ENCODE measurements at places on chromosomes 7 and 10.

GRCh38 chr7:38178695-38179344 lies 775 bp downstream of the STARD3NL start:
- no peak for DNase-seq

GRCh38 chr10:112394475-112394875 lies 20.6 kb downstream of the ACSL5 start:
- DNase-seq = no peak

GRCh38 chr7:84629640-84630318 lies 435.2 kb upstream of the SEMA3A start:
- DNase-seq = no peak

GRCh38 chr10:513393-513792 lies 176.1 kb downstream of the DIP2C start:
- no peak for DNase-seq

- DNase-seq = no peak
Observed at GRCh38 chr10:79180414-79181221, 111.9 kb downstream of the ZMIZ1 start.

GRCh38 chr7:80642871-80643270 lies 4.4 kb downstream of the CD36 start:
- DNase-seq = no peak

DNA sequence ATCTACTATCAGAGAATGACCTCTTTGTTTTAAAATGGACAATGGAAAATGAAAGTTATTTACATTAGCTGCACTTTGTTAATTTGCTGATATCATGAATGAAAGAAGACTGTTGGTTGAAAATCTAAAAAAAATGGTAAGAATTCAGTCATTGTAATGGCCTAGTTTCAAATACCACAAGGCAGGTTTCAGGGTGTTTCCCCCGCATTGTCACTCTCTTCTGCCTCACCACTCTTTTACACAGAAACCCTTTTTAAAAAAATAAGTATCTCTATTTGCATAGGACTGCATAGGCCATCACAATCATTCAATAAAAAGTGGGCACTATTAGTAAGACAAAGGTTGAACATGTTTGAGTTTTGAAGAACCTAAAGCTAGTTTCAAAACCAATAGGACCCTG lies 737.1 kb downstream of the INHBA start:
- DNase-seq = no peak

- no peak for DNase-seq
Observed at GRCh38 chr10:131871673-131872005, 29.2 kb upstream of the PPP2R2D start.

- DNase-seq = no peak
Observed at GRCh38 chr7:25007668-25008067, 27.7 kb upstream of the OSBPL3 start.

DNA sequence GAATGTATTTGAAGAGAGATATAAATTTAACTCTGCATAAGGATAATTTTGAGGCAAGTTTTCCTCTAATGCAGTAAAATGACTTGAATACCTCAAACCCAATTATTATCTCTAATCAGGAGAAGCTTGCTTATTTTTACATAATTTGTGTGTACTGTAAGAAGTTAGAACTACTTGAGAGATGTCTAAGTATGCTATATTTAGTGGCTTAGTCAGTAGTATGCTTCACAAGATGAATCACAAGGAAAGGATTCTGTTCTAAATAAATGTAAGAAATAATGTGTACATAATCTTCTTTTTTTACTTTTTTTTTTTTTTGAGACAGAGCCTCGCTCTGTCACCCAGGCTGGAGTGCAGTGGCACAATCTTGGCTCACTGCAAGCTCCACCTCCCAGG lies 13.7 kb downstream of the PHTF2 start:
- DNase-seq = no peak

GRCh38 chr7:73941836-73942551 lies 81.0 kb downstream of the TMEM270 start:
- DNase-seq = no peak

- DNase-seq = peak; percentile 14
Observed at GRCh38 chr7:20785157-20786048, 1.3 kb downstream of the SP8 start.

- DNase-seq = no peak
Observed at GRCh38 chr10:131116216-131116990, 195.1 kb downstream of the TCERG1L start.

- no peak for DNase-seq
Observed at GRCh38 chr7:124101173-124101768, 68.4 kb upstream of the TMEM229A start.

DNA sequence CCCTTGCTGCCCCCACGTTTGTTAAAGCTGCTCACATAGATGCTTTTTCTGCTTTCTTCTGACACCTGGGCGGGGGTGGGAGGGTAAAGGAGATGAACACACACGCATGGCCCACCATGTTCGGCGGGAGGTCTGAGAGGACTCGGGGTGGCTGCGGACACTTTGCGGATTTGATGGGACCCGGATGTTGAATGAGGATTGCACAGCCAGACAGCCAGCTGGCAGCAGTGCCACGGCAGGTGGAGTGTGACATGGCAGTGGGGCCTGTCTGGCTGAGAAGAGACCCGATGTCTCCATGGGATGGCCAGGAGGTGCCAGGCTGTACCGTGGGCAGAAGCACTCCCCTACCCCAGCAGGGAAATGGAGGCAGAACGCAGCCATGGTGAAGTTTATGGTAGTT lies 31.2 kb downstream of the PPP2R2D start:
- no peak for DNase-seq

GRCh38 chr7:41972270-41972669 lies 264.7 kb downstream of the GLI3 start:
- no peak for DNase-seq

GRCh38 chr7:47827351-47827756 lies 120.9 kb downstream of the PKD1L1 start:
- no peak for DNase-seq

DNA sequence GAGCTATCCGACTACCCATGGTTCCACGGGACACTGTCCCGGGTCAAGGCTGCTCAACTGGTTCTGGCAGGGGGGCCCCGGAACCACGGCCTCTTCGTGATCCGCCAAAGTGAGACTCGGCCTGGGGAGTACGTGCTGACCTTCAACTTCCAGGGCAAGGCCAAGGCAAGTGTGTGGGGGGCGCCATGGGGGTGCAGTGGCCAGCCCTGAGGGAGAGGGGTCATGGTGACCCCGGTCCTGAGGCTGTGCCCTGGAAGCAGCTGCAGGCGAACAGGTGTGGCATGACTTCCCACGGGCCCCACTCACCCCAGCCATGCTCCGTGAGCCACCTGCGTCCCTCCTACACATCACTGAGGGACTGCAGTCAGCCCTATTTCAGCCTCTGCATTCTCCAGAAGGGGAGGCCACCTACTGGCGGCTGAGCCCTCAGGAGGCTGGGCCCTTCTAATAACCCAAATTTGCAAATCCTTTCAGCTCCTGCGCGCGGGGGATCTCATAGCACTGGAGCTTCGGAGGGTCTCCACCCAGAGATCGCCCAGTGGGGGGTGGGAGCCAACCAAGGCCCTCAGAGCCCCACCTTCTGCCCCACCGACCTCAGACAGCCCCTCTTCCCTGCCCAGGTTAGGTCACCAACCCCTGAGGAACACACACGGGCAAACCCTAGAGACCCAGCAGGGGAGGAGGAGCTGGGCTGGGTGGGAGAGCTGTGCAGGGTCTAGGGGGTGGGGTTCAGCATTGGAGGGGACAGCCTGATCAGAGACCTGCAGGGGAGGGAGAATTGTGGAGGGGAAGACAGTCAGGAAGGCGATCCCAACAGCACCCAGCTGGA lies 30.8 kb downstream of the SH2B2 start:
- DNase-seq = no peak

DNA sequence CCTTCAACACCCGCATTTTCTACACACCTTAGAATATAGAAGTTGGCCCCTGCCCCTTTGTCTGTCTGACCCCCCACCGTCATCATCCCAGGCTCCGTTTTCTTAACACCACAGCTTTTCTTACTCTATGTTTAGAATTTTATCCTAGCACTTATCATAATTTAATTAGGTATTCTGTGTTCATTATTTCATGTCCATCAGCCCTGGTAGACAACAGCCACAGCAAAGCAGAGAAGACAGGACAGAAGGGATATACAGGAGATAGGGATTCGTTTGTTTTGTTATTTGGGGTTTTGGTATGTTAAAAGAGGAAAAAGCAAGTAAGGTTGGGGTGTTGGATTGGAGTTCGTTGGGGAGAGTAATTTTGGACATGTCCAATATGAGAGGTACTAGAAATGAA lies 48.8 kb downstream of the ITGA8 start:
- DNase-seq = no peak

GRCh38 chr10:59557052-59557451 lies 152.6 kb downstream of the SLC16A9 start:
- DNase-seq = no peak

DNA sequence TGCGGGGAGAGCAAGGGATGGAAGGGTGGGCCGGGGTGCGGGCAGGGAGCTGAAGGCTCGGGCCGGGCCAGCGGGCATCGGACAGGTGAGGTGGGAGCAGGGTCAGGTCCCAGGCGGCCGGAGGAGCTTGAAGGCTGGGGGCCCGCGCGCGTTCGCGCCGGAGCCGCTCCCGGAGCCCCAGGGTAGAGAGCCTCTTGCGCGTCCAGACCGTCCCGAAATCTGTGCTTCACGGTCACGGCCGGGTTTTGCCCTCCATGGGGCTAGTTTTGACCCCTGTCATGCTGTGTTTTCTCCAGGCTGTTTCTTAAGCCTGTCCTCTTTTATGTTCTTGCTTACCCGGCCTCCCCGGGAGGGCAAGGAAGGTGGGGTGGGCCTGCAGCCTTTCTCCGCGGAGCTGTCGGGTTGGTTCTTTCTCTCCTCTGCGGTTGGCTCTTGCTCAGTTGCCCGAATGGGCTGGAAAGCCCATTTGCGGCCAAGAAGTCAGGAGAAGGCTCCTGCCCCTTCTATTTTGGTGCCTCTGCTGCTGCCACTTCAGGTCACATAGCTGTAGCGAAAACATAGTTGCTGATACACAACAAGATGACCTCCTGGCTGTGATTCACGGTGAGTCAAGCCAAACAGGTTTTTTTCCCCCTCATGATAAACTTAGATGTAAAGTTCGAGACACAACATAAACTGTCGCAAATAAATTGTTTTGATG lies 650 bp downstream of the UBE2D1 start:
- no peak for DNase-seq

- no peak for DNase-seq
Observed at GRCh38 chr7:129830949-129831348, 121.8 kb downstream of the UBE2H start.

DNA sequence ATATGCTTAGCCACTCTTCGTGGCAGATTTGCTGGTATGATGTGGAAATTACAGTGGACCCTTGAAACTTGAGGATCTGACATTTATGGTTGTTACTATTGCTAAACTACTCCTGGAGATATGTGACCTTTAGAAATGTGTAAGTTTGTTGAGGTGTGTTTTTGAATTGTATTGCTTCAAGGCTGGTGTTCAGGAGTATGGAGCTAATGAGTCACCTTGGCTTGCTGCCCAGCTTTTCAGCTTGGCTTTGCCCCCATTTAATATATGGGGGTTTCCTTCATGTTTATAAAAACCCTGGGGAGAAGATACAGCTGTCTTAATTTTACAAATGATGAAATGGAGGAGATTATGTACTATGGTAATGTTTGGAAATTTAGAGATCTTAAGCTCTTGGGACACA lies 11.6 kb downstream of the HBP1 start:
- DNase-seq = no peak

- DNase-seq = no peak
Observed at GRCh38 chr7:22561321-22561811, 61.4 kb upstream of the STEAP1B start.

- DNase-seq = no peak
Observed at GRCh38 chr7:134941952-134942351, 44.4 kb upstream of the AGBL3 start.

DNA sequence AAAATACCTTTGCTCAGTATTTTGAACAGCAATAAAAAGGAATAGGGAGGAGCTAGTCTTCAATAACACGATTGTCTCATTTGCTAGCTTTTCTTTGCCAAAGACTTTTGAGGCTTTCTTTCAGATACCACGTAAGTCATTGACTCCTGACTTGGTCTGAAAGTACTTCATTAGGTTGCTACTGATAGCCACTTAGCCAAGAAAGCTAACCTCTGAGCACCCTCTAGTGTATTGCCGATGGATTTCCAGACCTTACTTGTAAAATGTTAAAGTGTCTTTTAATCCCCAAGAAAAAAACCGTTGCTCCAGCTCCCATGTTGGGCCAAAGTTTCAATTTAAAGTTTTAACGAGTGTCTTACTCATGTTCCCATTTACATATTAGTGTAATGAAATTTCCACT lies 63.4 kb upstream of the STRIP2 start:
- DNase-seq = no peak

- no peak for DNase-seq
Observed at GRCh38 chr10:34644224-34644623, 170.9 kb downstream of the PARD3 start.

DNA sequence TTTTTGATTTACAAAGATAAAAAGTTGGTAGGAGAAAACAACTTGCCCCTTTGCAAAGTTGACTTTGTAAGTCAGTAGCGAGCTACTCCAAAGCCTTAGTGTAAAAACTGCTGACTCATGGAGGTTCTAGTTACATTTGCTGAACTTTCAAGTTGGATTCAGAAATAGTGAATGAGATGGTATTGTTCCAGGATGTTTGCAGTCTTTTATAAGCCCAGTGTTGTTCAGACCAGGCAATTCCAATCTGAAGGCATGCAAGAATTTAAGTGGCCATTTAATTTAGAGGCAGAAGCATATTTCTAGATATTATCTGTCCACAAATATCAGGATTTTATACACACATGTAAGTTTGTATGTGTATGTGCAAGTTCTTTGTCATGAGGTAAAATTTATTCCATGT lies 21.6 kb downstream of the TES start:
- DNase-seq = no peak

- DNase-seq = no peak
Observed at GRCh38 chr10:69815104-69815503, 13.4 kb downstream of the COL13A1 start.

GRCh38 chr7:55207436-55208125 lies 157.6 kb upstream of the LANCL2 start:
- no peak for DNase-seq

GRCh38 chr7:29237489-29237888 lies 42.9 kb downstream of the CHN2 start:
- DNase-seq = no peak

DNA sequence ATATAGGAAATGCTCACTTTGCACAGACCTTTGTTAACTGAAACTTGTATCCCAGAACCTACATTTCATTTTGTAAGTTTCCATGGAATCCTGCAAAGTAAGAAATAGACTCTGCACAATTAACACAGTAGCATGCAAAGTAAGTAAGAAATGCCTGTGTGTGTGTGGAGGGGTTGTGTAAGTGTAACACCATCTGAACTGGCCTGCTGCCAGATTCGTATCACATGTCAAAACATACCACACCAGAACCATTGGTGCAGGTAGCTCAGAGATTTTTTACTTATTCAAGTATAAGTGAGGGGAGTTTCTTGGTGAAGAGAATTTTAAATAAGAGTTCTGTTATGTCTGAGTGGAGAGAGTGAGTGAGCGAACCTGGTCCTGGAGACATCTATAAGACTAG lies 17.9 kb upstream of the DDX21 start:
- DNase-seq = no peak
